CD4-positive, alpha-beta T cell (primary cell): ENCODE measurements at places on chromosomes 3 and 15.

DNA sequence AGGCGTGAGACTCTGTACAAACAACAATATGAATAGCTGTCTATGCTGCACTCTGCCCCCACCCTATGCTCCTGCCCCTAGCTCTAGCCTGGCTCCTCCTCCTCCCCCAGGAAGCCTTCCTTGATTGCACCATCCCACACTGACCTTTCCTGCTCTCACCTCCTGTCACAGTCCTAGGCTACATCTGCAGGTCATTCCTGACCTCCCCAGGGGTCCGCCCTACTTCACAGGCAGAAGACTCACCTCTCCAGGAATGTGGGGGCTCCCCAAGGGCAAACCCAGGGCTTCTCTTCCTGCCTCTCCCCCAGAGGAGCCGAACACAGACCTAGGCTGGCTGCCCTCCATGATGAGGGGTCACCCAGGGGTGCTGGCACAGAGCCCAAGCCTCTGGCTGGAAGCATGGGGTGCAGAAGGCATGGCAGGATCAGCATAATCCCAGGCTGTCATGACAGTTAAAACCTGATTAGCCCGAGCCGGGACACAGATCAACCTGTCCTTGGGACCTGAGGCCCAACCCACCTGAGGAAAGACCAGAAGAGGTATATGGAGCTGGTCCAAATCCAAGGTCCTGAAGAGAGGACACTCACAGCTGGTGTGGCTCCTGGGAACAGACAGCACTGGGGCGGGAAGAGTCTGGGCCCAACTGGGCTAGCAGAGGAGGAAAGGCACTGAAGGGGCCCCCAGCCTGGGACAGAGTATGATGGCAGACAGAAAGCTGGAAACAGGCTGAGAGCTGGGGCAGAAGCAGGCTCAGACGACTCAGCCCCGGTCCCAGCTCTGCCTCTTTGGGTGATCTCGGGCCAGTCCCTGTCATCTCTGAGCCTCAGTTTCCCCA, 5.9 kb downstream of the SEMA7A start:
- DNase-seq, result no peak

GRCh38 chr3:109339714-109340648, 2.6 kb upstream of the DPPA4 start:
- DNase-seq, result no peak

DNA sequence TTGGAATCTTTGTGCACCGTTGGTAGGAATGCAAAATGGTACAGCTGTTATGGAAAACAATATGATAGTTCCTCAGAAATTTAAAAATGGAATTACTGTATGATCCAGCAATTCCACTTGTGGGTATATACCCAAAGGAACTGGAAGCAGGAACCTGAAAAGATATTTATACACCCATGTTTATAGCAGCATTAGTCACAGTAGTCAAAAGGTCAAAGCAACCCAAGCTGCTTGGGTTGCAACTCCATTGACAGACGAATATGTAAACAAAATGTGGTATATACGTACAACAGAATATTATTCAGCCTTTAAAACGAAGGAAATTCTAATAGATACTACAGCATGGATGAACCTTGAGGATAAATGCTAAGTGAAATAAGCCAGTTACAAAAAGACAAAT, 35.0 kb upstream of the CAPN3 start:
- DNase-seq, result no peak

DNA sequence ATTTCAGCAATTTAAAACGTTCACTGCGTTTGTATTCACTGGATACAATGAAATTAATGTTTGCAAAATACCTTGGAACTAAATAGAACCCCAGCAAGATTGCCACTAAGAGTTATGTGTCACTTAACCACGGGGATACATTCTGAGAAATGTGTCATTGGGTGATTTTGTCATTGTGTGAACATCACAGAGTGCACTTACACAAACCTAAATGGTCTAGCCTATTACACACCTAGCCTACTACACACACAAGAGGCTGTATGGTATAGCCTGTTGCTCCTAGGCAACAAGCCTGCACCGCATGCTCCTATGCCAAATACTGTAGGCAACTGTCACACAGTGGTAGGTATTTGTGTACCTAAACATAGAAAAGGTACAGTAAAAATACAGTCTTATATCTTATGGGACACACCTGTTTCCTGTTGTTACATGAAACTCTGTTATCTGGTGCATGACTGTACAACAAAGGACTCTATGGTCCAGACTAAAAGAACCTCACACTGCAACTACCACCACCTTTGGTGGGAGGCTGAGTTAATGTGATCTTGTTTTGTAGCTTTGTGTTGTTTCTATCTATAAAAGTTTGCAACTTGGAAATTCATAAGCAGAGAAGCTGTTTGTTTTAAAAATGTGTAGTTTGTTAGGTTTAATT, 92.2 kb upstream of the NTRK3 start:
- DNase-seq, result no peak

GRCh38 chr15:62719316-62719715, 323.2 kb upstream of the TPM1 start:
- no peak for DNase-seq

DNA sequence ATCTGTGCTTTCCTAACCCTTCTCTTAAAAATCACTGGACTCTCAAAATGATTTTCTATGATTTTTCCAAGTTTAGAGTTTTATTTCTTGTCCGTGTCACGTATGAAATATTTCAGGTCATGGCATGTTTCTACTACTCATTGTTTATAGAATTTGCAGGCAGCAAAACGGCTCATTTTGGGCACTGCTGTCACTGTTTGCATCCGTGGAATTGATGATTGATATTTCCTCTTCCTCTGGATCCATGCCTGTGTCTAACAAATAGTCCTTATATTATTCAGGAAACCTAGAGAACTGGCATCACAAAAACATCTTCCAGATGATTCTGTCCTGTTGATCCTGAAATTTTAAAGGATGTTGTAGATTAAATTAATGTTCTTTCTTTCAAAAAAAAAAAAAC, 47.6 kb downstream of the LARS2 start:
- DNase-seq, result no peak

DNA sequence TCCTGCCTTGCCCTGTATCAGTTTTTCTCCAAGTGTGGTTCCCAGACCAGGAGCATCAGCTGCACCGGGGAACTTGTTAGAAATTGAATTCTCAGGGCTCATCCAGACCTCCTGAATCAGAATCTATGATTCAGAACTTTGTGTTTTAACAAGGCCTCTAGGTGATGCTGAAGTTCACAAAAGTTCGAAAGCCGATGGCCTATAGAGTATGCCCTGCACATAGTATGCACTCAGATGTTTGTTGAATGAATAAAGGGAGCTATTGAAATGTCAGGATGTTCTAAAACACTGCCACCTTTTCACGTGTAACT, 664 bp upstream of the LARP6 start:
- DNase-seq, result no peak
